ENCODE measurements at places on chromosomes 7 and 10. TPM values are rescaled to one million over a fixed set of nuclear protein-coding genes. Genes with fewer than 3 reads are reported as not detected.

GRCh38 chr10:13724484-13724883, 137.7 kb downstream of the PRPF18 start:
- DNase-seq: no peak

GRCh38 chr7:91228327-91228726, 35.9 kb upstream of the FZD1 start:
- DNase-seq: no peak

CALN1 gene
- not detected for total RNA-seq

- no peak for DNase-seq
Observed at GRCh38 chr10:70518695-70519094, 40.1 kb downstream of the PALD1 start.

- DNase-seq: no peak
Observed at GRCh38 chr7:25329815-25330214, 101.5 kb upstream of the NPVF start.

DNA sequence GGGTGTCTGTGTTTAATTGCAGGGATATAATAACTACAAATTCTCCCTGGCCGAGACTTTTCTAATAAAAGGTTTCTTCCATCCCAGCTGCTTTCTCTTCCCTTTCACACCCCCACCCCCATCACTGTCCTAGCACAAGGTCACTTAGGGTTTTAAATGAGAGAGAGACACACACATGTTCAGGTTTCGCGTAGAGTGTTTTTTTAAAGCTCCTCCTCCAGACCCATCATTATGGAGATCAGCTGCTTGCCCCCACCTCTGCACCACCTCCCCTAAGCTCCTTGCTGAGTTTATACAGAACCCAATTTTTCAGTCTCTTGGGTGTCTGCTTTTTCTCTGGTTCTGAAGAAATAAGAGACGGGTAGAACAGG, 18.6 kb downstream of the LRMDA start:
- DNase-seq: no peak

GRCh38 chr7:38704041-38704547, 72.9 kb upstream of the AMPH start:
- DNase-seq: no peak

DNA sequence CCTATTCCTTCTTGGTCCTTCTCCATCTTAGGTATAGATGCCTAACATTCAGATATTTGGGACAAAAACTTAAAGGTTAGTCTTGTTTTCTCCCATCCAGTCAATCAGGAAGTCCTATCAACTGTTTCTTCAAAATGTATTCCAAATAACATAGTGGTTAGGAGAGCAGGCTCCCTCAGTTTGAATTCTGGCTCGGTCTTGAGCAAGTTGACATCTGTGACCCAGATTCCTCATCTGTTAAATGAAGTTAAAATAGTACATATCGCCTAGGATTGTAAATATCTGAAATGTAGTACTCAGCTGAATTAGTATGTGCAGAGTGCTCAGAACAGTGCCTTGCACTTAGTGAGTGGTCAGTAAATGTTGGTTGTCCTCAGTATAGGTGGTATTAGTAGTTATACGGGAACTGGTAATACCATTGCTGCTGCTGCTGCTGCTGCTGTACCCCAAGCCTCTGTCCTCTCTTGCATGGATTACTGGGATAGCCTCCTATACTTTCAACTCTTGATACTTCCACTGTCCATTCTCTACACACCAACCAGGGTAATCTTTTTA, 58.6 kb downstream of the RALA start:
- DNase-seq: no peak

EPO gene
- total RNA-seq: not detected

MAGI2 gene
- total RNA-seq: 0.17 TPM

- no peak for DNase-seq
Observed at GRCh38 chr7:99109108-99110051, 34.5 kb downstream of the SMURF1 start.

DNA sequence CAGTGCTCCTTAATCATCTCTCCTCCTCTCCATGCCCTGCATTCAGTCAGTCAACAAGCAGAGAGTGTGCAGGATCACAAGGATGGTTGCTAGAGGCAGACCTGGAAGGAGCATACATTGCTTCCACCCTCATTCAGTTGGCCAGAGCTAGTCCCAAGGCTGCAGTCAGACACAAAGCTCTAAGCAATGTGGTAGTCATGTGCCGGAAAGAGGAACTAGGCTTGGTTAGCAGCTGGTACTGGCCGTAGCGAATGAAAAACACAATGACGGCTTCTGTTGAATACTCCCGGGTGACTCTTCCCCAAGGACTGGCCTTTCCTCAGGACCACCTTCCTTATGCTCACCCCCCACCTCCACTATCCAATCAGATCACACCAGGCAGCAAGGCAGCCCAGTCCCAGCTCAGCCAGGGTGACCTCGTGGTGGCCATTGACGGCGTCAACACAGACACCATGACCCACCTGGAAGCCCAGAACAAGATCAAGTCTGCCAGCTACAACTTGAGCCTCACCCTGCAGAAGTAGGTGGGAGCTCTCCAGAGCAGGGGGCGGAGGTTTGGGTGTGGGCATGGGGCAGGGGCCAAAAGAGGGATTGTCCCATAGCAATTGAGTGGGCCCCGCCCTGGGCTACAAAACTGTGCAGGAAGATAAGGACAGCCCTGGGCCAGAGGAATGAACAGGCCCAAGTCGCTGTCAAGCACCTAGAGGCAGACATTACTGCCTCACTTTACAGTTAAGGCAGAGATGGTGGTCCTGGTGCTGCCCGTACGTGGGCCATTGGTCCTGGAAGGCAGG, 10.9 kb downstream of the LDB3 start:
- DNase-seq: no peak

- DNase-seq: peak; percentile 68
Observed at GRCh38 chr7:151448261-151449252, 8.6 kb upstream of the CRYGN start.

DNA sequence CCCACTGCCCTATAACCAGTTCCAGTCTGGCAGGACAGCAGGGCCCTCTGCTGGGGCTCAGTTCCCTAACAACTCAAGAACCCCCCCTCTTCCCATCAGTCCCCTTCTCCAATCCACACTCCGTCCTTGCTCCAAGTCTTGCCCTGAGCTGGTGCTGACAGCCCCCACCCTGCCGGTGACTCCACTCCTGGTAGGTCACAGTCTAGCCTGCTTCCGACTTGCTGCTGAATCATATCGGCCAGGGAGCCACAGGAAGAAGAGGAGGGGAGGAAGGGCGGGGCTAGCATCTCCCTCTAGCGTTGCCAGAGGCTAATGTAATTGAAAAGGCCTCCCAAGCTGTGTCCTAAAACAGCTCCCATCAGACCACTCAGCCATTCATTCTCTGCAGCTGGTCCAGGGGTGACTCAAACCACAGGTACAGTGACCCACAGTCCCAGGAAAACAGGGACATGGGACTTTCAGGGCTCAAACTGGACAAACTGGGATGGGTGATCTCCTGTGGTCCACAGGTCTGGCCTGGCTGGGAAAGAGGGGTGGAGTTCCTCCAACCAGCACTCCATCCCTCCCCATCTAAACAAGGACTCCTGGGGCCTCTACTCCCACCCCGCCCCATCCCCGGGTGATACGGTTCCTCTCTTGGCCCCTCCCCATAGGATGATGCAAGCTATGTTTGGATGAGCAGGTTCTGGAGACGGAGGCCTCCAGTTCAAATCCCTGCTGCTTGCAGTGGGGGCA, 158.8 kb downstream of the SH3PXD2A start:
- peak; percentile 51 for DNase-seq

GRCh38 chr7:22712999-22713398, 14.0 kb upstream of the IL6 start:
- no peak for DNase-seq

DNA sequence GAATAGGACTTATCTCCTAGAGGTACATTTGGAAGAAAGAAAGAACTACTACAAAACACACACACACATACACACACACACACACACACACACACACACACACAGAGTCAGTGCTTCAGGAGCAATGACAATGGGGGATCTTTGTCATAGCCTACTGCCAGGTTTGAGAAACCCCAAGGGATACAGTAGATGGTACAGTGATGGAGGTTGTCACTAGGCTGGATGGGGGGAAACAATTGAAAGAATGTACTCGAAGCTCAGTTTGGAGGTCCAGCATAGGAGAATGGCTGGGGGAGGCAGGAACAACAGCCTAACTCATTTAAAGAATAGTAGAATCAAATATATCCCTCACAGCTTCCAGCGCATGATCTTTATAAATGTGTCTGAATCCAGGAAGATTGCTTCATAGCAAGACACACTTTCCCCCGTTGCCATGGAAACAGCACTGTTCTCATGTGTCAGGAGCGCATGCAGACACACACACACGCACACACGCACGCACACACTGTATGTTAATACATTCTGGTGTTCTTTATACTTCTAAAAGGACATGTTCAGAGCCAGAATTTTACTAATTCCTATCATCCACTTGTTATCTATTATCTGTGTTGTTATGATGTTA, 32.6 kb upstream of the ZNRF2 start:
- DNase-seq: no peak
